ENCODE measurements at places on chromosomes 6 and 20.
A peak's percentile ranks its signal among the peaks of the same experiment; 100 is the strongest.

DNA sequence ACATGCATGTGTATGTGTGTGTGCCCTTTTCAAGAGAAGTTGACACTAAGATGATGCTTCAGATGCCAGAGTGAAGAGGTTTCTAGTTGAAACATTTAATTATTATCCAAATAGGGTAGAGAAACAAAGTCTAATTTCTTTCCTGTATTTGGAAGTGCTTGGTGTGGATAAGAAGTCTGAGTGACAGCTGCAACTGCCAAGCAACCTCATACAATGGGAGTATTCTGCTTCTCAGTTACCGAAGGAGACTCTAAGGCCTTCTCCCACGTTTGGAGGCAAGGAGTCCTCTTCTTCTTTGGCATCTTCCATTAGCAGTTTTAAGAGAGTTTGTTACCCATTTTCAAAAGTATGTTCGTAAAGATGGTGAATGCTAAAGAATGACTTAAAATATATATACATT, 82.4 kb downstream of the HDGFL1 start:
- no peak for DNase-seq

- no peak for DNase-seq
These were observed 11.4 kb upstream of the LOC128125822 start for GRCh38 chr6:63560801-63561287.

- no peak for DNase-seq
These were observed 40.1 kb upstream of the LTV1 start for GRCh38 chr6:143802833-143803565.

- peak; percentile 55 for DNase-seq
These were observed at the start of gene ITPR3 for GRCh38 chr6:33620856-33621710. ITPR3 (plus strand) TSS chr6:33621322; CDS start chr6:33621603, 281 bp downstream.

GRCh38 chr6:89679215-89680120, 40.9 kb upstream of the LYRM2 start:
- no peak for DNase-seq
